ENCODE measurements at places on chromosomes 16 and 17.

GRCh38 chr17:66547151-66547865, 244.9 kb downstream of the PRKCA start:
- peak; percentile 80 for DNase-seq

- DNase-seq: no peak
Observed at GRCh38 chr17:60724647-60725046, 47.0 kb downstream of the BCAS3 start.

DNA sequence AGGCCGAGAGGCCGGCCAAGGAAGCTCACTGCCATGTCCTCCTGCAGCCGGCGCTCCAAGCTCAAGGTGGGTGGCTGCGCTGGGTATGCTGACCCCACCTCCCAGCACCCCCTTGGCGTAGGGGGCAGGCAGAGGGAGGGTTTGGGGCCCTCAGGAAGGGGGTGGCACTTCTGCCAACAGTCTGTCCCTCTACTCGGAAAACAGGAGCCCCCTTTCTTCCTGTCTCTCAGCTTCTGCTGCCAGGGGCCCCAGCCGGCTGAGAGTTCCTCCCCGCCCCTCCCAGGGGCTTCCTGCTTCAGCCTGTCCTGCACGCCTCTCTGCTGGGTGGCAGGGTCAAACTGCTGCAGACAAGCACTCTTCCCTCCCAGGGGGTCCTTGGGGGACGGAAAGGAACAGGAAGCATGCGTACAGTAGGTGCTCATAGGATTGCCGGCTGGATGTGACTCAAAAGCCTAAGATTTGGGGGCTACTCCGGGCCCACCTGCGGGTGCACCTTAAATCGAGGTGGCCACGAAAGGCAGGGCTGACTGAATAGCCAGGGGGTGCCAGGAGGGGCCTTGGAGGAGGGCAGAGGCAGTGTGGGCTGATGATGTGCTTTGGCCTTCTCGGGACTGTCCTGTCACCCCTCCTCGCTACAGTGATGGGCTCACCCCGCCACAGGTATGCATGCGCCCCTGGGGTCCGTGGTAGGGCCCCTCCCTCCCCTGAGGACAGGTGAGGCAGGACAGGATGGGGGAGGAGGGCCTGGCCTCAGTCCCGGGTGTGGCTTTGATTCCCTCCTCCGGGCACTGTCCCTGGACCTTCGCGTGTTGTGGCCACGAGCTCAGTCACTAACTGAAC, 4.0 kb downstream of the CBX2 start:
- DNase-seq: no peak

DNA sequence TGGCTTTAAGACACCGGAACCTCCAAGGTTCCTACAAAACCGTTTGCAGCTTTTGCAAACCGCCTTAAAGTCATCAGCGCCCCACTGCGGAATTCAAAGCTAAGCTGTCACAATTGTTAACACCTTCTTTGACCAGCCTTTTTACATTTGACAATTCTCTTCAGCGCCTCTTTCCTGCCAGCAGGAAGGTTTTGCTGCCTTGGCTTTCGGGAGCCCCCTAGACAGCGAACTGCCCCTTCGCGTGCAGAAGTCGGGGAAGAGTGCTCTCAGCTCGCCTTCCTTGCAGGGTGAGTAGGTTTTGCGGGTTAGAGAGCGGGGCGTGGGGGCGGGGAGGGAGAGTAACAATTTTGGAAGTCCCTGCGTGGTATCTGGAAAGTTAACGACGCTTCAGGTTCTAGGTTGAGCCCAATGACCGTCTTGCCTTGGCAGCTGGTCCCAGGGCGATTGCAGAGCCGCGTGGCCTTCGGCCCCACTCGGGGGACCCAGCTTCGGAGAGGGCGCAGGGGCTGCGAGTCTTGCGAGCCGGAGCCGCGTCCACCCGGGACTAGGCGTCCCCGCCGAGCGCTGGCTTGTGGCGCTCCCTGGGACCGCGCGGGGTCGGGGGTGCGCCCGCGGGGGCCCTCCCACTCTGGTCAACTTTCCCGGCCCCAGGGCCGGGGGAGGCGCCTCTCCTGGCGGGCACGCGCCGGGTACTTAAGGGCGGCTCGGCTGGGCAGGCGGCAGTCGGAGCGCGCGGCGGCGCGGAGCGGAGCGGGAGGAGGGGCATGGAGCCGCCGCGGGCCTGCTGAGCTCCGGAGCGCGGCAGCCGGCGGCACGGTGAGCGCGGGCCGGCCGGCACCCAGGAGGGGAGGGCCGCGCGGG, at the start of gene HAS3:
Gene HAS3 (plus strand): TSS at position 153 of the 861 bp plus-strand sequence. CDS start 3,743 bp downstream, outside the sequence.
- DNase-seq: no peak

DNA sequence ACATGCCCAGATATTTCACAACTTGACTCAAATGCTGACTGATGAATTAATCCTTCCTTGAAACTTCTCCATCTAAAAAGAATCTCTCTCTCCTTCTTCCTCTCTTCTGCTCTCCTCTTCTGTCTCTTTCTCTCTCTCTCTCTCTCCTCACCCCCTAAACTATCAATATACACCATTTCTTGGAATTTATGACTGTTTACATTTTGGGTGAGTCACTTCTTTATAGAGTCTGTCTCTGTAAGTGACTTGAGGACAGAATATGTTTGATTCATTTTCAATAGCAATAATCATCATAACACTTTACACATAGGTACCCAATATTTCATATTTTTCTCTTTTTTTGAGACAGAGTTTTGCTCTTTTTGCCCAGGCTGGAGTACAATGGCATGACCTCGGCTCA, 15.3 kb downstream of the OR3A1 start:
- DNase-seq: no peak

- no peak for DNase-seq
Observed at GRCh38 chr17:19364699-19365498, 2.4 kb upstream of the B9D1 start.

- DNase-seq: peak; percentile 82
Observed at GRCh38 chr17:56297184-56297583, 143.9 kb downstream of the ANKFN1 start.

- no peak for DNase-seq
Observed at GRCh38 chr16:2237493-2238149, 1.4 kb downstream of the DNASE1L2 start.

DNA sequence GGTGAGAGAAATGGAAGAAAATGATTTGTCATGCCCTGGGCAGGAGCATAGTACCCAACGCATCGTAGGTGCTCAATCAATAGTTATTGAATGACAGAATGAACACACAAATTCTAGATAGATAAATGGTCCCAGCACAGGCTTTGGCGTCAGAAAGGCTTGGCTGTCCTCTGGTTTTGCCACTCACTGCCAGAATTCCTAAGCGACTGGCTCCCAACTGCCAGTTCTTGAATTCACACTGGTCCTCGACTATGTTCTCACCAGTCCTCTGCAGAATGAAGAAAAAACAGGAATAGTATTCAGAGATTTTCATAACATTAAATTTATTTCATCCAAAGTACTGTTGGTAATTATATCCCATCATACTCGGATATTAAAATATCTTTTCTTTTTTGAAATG, 163.1 kb upstream of the NOL11 start:
- DNase-seq: no peak

GRCh38 chr17:9151091-9151490, 129.8 kb downstream of the NTN1 start:
- no peak for DNase-seq

- no peak for DNase-seq
Observed at GRCh38 chr16:46627746-46628145, 6.6 kb upstream of the SHCBP1 start.

DNA sequence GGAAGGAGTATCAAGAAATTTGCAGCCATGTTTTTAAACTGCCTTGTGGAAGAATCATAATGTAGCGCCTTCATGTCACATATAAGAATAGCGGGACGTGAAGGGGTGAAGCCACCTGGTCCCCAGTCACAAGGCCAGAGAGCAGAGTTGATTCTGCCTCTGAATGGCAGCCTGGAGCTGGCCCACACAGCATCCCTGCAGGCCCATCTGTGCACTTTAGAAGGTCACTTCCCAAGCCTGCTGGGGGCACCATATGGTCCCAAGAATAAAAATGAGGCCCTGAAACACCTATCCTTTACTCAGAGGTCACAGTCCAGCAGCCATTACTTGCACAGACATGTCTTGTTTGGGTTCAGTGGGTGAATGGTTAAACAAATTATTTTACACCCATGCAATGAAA, 15.0 kb downstream of the CD300E start:
- no peak for DNase-seq

- DNase-seq: no peak
Observed at GRCh38 chr16:57260294-57260929, 15.4 kb downstream of the ARL2BP start.

DNA sequence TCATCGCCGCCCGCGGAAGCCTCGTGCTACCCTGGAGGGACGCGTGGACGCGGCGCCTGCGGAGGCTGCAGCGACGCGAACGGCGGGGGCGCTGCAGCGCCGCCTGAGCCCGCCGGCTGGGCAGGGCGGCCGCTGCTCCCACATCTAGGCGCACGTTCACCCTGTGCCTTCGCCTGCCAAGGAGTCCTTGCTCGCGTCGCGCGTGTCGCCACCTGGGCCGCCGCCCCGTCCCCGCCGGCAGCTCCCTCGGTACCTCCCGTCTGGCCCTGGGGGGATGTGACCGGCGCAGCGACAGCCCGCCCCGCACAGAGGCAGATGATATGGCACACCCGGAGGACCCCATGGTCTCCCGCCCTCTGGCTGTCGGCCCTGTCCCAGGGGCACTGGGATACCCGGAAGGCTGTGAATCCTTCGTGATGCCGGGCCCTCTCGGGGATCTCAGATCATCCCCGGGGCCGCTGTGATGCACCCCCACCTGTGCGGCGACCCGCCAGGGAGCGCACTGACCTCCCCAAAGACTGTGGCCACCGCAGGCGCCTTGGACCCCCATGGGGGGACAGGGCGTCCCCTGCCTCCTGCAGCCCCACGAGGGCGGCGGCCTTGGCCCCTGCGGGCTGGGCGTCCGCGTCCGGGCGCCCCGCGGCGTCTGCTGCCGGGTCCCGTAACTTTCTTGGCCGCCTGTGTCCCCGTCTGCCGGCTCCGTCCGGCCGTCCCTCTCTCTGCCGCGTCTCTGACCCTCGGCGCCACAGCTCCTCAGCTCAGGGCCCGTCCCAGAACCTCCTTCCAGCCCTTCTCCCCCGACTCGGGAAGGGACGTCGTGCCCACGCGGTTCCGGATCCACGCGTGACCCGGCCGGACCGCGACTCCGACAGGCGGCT, 689 bp upstream of the TBC1D24 start:
- DNase-seq: peak; percentile 72

DNA sequence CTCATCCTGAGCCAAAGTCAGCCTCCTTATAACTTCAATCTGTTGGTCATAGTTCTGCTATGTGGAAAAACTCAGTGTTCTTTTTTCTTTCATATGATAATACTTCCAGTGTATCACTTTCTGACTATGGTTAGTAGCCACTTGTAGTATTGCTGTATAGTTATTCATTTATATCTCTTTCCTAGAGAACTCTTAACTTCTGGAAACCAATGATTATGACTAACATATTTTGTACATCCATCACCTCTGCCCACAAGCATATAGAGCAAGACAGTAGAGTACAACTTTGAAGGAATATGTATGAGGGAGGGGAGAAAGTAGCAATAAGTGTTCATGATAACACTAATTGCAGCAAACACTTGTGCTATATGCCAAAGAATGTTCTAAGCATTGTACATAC, 38.6 kb downstream of the COX10 start:
- no peak for DNase-seq

DNA sequence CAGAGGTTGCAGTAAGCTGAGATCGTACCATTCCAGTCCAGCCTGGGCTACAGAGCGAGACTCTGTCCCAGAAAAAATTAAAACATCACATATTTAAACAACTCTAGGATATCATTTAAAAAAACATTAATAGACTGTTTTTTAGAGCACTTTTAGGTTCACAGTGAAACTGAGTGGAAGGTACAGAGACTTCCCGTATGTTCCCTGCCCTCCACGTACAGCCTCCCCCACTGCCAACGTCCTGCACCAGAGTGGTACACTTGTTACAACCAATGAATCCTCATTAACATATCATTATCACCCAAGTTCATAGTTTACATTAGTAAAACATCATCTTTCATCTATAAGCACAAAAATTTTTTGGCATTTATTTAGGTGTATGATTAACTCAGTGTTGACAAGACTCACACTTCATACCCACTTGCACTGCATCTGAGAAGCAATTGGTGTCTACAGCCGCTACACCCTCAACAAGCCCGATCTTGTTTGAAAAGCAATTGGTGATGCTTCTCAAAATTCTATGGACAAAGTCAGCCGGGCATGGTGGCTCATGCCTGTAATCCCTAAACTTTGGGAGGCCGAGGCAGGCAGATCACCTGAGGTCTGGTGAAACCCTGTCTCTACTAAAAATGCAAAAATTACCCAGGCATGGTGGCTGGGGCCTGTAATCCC, 39.9 kb upstream of the STH start:
- DNase-seq: no peak

DNA sequence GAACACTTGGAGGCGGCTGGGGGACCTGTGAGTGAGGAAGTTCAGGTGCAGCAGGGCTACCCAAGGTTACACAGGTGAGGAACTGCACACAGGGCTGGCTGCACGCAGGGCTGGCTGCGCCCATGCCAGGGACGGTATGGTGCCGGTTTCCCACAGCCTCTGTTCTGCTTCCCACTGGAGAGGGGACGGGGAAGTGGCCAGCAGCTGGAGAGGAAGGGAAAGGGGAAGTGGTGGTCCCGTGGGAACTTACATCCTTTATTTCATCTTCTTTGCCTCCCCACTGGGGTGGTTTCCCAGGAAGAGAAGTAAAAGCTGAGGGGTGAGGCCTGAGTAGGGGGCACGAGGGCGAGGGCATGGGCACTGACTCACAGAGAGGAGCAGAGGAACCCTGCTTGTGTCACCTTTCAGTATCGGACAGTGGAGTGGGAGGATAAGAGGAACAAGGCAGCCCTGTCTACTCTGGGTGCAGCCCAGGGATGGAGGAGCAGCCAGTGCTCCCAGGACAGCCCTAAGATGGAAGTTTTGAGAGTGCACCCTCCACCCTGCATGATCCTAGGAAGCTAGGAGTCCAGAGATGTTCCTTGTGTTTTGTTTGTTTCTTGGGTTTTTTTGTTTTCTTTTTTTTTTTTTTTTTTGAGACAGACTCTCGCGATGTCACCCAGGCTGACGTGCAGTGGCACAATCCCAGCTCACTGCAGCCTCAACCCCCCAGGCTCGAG, 25.5 kb upstream of the CDH1 start:
- no peak for DNase-seq

- DNase-seq: no peak
Observed at GRCh38 chr16:85601730-85602401, 11.3 kb upstream of the GSE1 start.

DNA sequence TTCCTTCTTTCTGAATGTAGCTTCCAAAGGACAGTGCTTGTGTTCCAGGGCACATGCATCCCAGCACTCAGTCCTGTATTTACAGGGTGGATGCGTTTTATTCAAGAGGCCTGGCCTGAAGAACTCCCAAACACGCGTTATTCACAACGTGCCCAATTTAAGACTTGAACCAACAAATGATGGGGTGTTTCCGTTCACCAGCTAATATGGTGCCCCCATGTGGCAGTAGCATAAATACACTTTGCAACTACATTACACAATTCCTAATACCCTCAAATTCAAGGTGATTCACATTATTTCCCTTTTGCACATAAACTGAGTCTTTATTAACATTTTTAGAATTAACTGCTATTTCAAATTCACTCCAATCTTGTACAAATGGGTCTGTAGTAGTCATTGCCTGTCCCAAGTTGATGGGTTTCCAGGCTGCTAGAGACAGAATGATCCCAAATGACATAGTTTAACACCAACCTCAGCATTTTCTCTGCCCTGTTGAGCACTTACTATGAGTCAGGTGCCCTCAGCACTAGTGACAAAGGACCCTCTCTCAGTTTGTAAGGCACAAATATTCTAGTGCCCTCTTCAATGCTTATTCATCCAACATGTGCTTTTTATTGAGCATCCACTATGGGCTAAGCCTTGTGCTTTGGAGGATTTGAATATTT, 26.9 kb downstream of the HSD17B2 start:
- DNase-seq: peak; percentile 37

- no peak for DNase-seq
Observed at GRCh38 chr17:50620858-50621257, 13.8 kb upstream of the ABCC3 start.

GRCh38 chr17:7932949-7933348, 943 bp downstream of the CNTROB start:
- peak; percentile 64 for DNase-seq
